ENCODE measurements at places on chromosomes 11 and 22.
A peak's percentile ranks its signal among the peaks of the same experiment; 100 is the strongest.

DNA sequence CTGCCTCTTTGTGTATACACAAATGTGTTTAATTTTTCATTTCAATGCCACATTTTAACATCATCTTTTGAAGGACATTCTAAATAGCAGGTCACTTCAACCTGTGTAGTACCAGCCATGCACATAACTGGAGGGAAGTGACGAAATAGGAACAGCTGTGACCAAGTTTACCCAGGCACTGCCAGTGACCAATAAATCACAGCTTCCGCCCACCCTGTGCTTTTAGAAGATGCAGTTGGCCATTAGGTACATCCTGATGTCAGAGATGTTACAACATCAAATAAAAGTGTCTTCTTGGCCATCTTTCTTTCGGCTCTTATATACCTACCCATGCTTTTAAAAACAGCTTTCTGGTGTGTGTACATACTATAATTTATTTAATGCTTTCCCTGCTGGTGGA is 7.8 kb downstream of the LDLRAD3 start:
- no peak for DNase-seq

DNA sequence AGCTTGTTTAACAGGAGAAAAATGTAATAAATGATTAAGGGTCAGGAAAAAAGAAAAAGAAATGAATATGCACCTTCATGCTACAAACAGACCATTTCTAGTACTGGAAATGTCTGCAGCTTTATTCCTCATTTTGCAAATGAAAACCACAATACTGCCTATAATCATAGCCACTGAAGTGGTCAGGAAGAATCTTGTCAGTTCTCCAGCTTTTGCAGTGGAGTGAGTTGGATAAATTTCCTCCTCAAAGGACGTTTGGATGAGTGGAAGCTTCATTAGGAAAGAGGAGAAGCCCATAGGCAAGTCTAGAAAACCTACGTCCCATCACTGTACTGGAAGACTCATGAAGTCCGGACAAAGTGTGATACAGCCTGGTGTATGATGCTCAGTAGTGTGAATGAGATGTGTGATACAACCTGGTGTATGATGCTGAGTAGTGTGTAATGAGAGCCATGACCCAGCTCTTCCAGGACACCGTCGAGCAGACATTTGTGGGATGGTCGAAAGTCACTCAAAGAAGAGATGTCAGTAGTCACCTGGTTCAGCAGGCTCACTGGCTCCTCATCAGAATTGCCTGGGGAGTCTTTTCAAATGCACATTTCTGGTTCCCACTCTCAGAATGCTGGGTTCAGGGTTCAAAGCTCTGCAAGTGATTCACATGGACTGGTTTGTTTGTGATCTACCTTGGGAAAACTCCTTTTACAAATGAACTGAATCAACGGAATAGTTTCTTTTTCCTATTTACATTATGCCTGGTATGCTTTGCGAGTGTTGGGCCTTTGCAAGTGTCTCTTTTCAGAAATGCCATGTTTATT is 101.3 kb downstream of the PDHX start:
- no peak for DNase-seq

- DNase-seq: no peak
Observed at GRCh38 chr11:64229744-64230170, 591 bp upstream of the DNAJC4 start.

- no peak for DNase-seq
Observed at GRCh38 chr11:9030601-9031000, 26.8 kb upstream of the NRIP3 start.

- DNase-seq: no peak
Observed at GRCh38 chr11:57299150-57299737, 25.5 kb downstream of the TNKS1BP1 start.

- no peak for DNase-seq
Observed at GRCh38 chr22:49779853-49780697, 47.6 kb downstream of the BRD1 start.

GRCh38 chr11:113690619-113691569 is 15.2 kb downstream of the TMPRSS5 start:
- peak; percentile 21 for DNase-seq

DNA sequence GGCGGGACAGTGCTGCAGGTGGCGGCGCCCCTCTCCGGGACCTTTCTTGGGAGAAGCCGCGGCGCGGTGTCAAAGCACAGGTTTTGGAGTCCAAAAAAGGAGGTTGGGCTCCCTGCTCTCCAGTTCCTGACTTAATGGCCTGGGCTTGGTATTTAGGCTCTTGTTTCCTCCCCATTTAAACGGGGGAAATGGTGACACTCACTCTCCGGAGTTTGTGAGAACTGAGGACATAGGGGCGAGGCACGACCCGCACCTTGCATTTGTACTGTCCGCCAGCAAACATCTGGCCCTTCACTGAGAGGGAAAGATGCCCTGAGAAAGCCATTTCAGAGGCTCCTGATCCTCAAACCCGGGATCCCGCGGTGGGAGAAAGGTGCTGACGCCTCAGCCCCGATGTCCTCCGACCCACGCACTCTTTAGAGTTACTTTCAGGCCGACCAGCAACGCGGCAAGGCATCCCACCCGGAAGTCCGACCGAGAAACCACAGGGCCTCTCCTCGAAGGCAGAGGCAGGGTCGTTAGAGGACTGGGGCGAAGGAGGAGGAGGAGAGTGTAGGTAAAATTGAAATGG is 2.9 kb upstream of the WDR74 start:
- DNase-seq: no peak

DNA sequence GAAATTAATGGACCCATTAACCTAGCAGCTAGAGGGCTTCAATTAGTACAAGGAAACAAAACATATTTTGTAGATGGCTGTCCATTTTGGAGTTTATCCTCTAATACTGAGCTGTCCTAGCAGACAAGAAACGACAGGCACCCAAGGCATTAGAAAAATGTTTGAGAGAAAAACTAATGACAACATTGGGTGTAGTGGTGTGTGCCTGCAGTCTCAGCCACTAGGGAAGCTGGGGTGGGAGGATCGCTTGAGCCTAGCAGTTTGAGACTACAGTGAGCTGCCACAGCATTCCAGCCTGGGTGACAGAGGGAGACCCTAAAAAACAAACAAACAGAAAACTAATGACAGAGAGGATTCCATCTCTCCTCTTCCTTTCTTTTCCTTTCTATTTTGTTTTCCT is 1.5 kb downstream of the A4GALT start:
- DNase-seq: peak; percentile 25

- DNase-seq: no peak
Observed at GRCh38 chr22:48596111-48596850, 1231.4 kb downstream of the BRD1 start.

GRCh38 chr11:14614091-14614622 is 29.4 kb upstream of the PDE3B start:
- no peak for DNase-seq

- no peak for DNase-seq
Observed at GRCh38 chr11:129457321-129457720, 81.7 kb downstream of the BARX2 start.

DNA sequence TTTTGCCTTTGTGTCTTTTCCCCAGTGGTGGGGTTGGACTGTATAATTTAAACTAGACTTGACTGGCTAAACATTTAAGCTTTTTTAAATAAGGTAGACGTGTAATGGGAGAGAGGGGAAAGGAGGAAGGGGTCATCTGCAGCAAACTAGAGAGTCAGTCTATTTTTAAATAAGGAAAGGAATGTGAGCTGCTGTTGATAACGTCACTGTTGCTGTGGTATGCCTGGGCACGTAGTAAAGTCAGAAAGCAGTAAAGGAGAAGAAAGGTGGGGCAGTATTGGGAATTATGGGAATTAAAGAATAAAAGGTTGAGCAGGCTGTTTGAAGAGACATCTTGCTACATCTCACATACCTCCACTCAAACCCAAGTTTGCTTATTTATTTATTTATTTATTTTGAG is 80.4 kb upstream of the FSHB start:
- DNase-seq: no peak

GRCh38 chr22:49262167-49262566 is 565.5 kb downstream of the BRD1 start:
- no peak for DNase-seq

GRCh38 chr11:65915821-65916251 is 3.0 kb downstream of the C11orf68 start:
- peak; percentile 99 for DNase-seq

DNA sequence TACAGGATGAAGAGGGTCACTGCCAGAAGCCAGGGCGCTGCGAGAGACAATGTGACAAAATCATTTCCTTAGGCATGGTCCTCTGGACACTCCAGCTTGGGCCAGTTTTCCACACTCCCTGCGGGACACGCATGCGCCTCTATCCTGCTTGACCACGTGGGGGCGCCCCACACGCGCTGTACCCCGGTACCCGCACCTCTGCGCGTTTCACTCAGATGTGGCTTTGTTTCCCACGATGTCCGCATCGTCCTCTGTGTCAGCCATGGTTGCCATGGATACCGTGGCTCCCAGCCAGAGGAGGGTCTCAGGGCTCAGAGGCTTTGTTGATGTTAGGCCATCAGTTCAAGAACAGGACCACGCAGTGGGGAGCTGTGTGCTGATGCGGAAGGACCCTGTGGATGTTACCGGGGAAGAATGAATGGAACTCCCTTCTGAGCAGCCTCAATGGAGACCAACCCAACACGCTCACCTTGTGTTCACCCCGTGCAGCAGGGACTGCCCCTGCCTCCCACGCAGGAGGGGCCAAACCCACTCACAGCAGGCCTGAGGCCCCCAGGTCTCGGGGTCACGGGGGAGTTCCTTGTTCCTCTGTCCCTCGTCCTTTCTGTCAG is 101.1 kb upstream of the SLC22A12 start:
- DNase-seq: peak; percentile 30

DNA sequence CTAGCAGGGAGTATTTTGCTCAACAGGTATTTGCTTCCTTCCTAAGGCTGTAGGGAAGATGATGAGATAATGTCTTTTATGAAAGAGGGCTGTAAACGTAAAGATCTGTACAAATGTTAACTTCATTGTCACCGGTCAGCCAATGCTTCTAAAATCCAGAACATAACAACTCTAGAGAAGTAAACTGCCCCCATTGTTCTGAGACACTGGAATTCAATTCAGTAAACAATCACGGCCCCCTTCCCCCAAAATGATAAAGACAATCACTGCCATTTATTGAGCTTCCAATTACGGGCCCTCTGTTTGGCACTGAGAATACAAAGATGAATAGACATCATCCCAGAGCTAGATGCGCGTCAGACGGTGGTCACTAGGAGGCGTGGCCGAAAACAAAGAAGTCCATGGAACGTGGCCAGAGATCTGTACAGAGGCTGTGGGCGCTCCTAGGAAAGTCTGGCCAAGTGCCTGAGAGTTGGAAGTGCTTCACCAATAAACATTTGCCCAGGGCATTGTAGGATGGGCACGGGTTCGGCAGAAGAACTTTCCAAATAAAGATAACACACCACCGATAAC is 576 bp downstream of the TMEM258 start:
- peak; percentile 86 for DNase-seq

GRCh38 chr11:126146454-126147192 is 64.8 kb downstream of the RPUSD4 start:
- DNase-seq: no peak

GRCh38 chr22:25741692-25742626 is at the start of gene MYO18B:
TSS of gene MYO18B (plus strand) at chr22:25742188. CDS start at chr22:25761093, 18,905 bp downstream.
- no peak for DNase-seq

DNA sequence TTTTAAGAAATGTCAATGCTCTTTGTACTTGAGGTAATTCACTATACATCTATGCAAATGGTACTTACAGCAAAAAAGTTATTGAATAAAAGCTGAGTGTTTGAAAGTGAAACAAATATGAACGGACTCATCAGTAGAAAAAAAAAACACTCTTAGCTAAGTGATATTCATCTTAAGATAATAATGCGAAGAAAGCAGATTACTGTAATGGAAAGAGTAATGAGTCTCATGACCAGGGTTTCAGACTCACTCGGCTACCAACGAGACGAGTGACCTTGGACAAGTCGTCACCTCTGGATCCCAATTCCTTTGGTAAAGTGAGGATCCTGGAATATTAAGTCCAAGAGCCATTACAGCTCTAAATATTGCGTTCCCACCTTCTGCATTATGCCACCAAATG is 57.0 kb downstream of the PACSIN2 start:
- no peak for DNase-seq

DNA sequence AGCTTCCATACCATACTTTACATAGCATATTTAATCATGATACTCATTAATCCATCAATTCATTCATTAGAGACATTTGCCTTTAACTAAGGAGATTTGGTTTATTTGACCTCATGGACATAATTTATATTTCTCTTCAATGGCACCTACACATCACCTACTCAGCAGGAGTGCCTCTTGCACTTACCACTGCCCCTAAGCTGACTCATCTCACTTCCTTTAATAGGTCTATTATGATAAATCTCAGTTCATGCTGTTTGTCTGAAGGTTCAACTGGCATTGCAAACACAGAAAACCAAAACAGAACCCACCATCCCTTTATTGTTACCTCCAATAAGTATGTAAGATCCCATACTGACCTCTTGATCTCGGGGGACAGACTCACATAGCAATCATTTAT is 186.7 kb downstream of the LUZP2 start:
- no peak for DNase-seq

- DNase-seq: no peak
Observed at GRCh38 chr11:68862421-68862820, 20.7 kb upstream of the CPT1A start.

GRCh38 chr11:22752908-22753310 is 76.7 kb downstream of the SVIP start:
- no peak for DNase-seq

DNA sequence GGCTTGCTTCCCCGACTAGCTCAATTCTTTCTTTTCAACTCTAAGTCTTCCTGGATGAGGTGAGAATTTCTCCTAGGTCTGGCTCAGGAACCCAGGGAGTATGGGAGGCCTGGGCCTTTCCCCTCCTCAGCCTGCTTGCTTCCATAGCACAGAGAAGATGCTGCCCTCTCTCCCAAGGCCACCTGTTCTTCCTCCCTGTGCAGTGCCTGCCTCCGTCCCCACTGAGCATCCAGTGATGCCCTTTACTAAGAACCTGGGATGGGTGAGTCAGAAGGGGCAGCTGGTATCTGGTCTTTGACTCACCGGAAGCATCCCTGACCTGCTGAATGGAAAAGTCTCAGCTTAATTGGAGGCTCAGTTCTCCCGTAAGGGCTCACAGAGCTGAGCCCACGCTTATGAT is 607.9 kb downstream of the BUD13 start:
- DNase-seq: no peak

DNA sequence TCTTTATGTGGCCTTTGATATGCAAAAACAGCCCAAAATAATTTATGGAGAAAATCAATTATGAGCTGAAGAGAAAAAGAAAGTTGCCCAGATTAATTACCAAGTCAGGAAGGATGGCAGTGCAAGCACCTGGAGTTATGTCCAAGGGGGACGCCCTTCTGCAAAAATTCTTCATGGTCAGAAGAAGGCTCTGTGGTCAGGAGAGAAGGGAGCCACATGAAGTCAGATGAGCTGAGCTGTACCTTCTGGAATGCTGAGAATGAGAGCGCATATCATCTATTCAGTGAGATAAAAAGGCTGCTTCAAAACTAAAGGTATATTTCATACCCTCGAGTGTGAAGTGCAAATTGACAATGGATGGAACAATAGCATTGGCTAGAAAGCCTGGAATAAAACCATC is 607.4 kb downstream of the NTM start:
- DNase-seq: peak; percentile 66

DNA sequence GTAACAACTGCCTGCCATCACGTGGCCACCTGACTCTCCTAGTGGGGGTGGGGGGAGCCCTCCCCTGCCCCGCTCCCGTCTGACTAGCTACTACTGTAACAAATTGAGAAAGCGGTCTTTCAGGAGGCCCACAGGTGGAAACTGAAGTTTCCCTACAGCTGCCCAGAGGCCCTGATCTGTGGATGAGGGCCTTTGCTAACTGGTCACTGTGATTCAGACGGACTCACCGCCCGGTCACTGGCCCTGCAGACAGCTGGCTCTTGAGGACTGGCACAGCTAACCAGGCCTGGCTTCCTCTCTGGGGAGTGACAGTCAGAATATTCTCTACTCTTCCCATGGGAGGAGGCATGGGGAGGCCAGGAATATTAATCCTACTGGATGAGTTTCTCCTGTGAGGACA is 116.8 kb downstream of the ARHGAP8 start:
- no peak for DNase-seq
